ENCODE measurements at places on chromosomes 5 and 9. TPM values are rescaled to one million over a fixed set of nuclear protein-coding genes. Genes with fewer than 3 reads are reported as not detected.
A peak's percentile ranks its signal among the peaks of the same experiment; 100 is the strongest.

DNA sequence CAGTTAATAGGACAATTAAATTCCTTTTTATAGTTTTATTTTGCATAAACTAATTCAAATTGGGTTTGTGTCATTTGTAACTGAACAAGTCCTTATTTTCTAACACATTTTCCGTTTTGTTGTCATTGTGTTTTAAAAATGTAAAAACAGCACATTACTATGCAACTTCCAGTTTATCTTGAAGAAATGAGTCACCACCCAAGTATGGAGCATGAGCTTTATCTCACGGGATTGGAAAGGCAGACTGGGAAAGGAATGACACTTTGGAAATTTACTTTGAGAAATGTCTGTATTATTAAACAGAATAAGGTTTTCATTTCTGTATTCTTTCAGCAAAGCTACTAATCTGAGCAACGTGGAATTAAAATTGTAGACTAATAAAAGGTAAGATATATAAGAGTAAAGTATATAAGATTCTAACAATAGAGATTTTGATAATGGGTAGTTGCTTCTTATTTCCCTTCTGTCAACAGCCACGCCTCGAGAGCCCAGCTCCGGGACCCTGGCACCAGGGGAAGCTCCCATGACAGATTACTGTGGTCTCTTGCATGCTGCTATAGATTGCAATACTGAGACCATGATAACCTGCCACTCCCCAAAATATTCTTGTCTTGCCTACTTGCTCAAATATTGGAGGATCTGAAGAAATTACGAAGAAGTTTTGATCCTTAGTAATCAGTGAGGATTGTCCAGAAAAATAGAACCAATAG lies 433.1 kb downstream of the CHSY3 start:
- no peak for DNase-seq

DNA sequence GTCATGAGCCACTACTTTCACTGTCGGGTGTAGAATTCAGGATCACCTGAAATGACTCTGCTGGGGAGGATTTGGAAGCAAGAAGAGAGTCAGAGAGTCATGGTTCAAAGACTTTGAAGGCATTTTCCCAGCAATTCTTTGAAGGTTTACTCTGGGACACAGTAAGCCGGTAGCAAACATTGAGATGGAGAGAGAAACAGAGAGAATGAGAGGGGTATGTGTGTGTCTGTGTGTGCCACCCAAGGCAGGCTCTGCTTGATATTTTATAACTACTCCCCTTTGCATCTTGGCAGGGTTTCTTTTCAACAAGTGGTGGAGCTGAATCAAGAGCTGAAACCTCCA lies 89.8 kb downstream of the ANKRD55 start:
- no peak for DNase-seq

DNA sequence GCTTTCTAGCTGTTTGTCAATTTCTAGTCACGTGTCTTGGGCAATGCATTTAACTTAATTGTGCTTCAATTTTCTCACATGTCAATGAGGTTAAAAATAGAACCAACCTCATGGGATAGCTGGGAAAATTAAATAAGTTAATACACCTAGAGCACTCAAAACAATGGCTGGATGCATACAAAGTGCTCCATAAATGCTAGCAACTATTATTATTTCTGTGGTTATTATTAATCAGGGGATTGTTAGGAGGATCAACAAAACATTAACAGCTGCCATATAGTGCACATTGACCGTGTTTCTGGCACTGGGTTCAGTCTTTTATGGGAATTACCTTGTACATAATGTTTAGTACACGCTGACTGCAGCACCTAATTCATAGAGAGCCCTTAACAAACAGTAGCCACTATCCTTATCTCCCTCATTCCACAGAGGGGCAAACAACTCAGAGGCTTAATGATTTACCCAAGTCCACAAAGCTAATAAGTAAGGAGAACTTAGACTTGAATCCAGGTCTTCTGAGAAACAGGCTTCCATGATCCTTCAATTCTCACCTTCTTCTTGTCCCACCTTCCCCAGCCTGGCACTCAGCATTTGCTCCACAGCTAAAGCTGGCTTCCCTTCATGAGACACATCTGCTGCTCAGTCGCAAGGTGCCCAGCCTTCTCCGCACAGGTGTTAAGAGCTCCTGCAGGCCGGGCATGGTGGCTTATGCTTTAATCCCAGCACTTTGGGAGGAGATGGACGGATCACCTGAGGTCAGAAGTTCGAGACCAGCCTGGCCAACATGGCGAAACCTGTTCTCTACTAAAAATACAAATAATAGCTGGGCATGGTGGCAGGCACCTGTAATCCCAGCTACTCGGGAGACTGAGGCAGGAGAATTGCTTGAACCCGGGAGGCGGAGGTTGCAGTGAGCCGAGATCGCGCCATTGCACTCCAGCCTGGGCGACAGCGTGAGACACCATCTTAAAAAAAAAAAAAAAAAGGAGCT lies 137.4 kb upstream of the ABCA1 start:
- DNase-seq, result no peak

- no peak for DNase-seq
Observed at GRCh38 chr9:73179589-73179988, 27.9 kb downstream of the ANXA1 start.

DNA sequence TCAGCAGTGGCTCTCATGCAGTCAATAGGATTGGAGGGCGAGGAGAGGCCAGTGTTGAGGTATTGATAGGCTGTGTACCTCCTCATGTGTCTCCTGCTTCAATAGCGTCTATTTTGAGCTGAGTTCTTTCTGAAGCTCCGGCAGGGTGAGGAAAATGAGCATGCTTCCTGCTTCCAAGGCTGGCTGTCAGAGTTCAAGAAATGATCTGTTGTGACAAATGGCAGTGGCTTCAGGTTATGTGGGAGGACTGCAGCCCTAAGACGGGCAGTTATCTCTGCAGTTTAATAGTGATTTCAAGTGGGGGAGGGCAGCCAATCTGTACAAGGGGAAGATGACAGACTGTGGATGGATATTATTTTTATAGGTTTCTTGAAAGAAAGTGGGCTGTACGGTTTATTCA lies 54.0 kb upstream of the CXCL14 start:
- DNase-seq, result no peak

Gene PCDHGC5
- total RNA-seq, result not detected

GRCh38 chr9:95623640-95624039 lies 106.9 kb upstream of the PTCH1 start:
- DNase-seq, result no peak

- DNase-seq, result peak; percentile 81
Observed at GRCh38 chr5:150001660-150002486, 1.3 kb downstream of the HMGXB3 start.

DNA sequence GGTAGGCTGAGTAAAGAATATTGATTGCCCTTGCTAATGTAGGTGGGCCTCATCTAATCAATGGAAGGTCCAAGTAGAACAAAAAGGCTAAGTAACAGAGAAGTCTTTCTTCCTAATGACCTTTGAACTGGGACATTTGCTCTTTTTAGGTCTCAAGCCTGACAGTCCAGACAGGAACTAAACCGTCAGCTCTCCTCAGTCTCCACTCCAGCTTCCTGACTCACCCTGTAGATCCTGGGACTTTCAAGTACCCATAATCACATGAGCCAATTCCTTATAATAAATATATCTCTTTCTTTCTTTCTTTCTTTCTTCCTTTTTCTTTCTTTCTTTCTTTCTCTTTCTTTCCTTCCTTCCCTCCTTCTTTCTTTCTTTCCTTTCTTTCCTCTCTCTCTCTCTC lies 479.5 kb upstream of the PAPPA start:
- no peak for DNase-seq

DNA sequence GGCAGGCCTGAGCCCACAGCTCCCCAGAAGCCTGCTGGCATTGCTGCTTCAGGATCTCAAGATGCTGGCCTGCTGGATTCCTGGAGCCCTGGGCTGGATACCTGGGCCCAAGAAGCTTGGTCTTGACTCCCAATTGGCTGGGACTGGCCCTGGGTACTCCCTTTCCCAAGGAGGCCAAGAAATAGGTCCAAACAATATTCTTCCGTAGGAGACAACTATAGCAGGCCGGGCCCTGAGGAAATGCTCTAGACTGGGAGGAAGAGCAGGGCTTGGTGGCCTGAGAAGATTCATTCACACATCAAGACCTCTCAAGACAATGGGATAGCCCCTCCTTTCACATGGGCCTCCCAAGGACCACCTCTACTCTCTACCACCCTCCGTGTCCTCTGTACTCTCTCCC lies 7.9 kb downstream of the CSF2 start:
- no peak for DNase-seq

- no peak for DNase-seq
Observed at GRCh38 chr9:18327121-18327520, 146.8 kb upstream of the ADAMTSL1 start.

DNA sequence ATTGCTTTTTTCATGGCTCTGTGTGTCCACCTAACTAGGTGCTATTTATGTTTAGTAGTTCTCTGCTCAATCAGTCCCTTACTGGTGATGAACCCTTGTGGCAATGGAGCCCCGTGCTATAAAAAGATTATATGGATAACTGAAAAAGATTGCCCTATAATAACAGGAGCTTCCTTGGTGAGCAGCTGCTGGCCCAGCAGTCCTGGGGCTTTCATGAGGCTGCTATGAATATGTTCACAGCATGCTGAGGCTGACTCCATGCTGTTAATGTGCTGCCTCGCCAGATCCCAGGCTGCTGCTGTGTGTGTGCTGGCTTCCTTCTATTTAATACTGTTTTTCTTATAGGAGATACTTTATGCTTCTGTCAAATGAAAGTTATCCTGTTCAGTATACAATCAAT lies 357.5 kb downstream of the TAF11L14 start:
- no peak for DNase-seq

Gene PFN3
- total RNA-seq, result not detected

Gene SHC3
- total RNA-seq, result not detected

Gene CEL
- 2.8 TPM for total RNA-seq

Gene SLC28A3
- total RNA-seq, result not detected

- peak; percentile 25 for DNase-seq
Observed at GRCh38 chr9:122346478-122347347, 24.1 kb upstream of the PTGS1 start.

Gene NRARP
- total RNA-seq, result 1.5 TPM

Gene PCDHA3
- total RNA-seq, result not detected

DNA sequence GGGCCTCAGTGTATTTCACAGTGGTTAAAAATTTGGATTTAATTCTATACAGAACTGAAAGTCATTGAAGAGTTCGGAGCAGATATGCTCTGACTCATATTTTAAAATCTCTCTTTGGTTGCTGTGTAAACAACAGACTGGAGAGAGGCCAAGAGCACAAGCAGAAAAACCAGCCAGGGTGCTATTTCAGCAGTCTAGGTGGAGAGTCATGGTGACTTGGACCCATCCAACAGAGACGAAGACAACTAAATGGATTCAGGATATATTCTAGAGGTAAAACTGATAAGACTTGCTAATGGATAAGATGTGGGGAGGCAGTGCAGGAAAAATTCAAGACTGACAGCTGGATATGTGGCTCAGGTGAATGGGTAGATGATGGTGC lies 168.9 kb downstream of the MAPKAP1 start:
- DNase-seq, result no peak

DNA sequence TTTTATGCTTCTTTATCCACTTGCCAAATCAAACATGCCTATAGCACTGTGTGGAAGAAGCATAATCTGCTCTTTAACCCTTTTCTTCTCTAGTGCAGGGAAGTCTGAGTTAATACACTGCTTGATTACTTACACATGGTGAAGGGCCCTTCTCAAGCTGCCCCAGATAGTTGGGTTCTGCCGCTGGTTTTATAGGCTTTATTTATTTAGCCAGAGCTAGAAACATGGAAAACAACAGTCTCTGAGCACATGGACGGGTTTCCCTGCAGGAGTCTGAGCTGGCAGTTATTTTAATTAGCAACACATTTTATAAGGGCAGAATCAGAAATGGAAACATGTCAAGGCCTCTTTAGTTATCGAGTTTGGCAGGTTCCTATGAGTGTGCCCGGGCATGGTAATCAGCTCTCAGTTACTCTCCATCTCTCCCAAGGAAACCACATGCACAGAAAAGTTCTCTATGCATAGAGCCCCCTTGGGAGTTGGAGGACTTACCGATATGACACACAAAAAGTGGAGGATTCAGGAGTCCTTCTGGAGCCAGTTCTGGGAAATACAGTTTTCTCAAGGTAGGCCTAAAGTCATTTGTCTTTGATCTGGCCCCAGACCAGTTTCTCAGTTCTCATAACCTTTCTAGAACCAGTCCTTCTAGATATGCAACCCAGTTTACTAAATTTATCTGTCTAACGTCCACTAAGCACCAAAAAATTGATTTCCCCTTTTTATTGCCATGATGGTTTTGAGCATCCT lies 564.8 kb downstream of the ACTL7B start:
- no peak for DNase-seq

Gene ZNF79
- 12.1 TPM for total RNA-seq

Gene PCDHA4
- total RNA-seq, result not detected

GRCh38 chr9:36151316-36152210 lies 15.0 kb downstream of the GLIPR2 start:
- DNase-seq, result peak; percentile 94

- no peak for DNase-seq
Observed at GRCh38 chr9:113349066-113349444, 286 bp upstream of the BSPRY start.

GRCh38 chr5:142446131-142446959 lies 121.5 kb upstream of the SPRY4 start:
- no peak for DNase-seq

DNA sequence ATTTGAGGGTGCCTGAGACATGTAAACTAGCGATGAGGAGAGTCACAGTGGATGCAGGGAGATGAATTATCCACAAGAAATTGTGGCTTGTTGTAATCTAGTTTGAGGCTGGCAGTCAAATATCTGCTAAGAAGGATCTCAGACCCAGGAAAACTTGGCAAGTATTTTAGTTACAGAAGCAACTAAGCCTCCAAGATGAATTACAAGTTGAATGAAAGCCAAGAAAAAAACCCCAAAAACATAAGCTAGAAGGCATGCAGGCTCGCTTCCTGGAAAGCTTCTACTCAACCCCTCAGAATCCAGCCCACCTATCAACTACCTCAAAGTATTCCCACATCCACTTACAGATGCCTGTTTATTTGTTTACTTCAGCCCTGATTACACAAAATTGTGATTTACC lies 696.9 kb downstream of the MAT2B start:
- DNase-seq, result no peak
